Kidney capillary endothelial cell (primary cell): ENCODE measurements at places on chromosomes 13 and 19.
A peak's percentile ranks its signal among the peaks of the same experiment; 100 is the strongest.

DNA sequence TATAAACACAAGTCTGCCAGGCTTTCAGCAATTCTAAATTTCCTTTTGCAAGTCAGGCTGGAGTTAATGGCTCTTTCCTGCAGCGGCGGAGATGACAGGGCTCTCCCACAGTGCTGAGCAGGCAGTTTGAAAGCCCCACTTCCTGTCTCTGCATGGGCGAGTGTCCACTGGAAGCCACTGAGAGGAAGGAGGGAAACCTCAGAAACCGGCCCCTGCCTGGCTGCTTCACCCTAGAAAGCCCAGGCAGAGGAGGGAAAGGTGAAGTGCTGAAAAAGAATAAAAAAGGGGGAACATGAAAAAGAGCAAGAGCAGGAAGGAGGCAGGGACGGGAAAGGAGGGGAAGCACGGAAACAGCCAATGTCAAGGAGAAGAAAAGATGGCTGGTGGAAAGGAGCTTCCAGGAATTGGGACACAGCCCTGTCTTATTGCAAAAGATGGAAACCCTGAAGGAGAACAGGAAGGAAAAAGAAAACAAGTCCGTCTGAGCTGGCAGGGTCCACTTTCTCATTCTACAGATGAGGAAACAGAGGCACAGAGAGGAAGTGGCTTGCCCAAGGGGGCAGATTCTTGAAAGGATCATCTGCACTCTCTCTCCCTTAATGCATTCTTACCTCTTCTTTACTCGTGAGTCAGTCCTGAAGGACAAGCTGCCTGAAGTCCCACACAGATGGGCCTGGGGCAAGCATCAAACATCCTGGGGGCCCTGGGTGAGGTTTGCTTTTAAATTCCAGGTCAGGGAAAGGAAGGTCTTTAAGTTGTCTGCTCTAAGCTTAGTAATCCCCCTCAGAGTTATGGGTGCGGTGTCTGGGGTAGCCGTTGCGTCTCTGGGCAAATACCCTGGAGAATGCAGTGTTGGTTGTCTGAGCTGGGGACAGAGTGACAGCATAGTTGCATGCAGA is 38.8 kb upstream of the ALOX5AP start:
- DNase-seq: no peak

DNA sequence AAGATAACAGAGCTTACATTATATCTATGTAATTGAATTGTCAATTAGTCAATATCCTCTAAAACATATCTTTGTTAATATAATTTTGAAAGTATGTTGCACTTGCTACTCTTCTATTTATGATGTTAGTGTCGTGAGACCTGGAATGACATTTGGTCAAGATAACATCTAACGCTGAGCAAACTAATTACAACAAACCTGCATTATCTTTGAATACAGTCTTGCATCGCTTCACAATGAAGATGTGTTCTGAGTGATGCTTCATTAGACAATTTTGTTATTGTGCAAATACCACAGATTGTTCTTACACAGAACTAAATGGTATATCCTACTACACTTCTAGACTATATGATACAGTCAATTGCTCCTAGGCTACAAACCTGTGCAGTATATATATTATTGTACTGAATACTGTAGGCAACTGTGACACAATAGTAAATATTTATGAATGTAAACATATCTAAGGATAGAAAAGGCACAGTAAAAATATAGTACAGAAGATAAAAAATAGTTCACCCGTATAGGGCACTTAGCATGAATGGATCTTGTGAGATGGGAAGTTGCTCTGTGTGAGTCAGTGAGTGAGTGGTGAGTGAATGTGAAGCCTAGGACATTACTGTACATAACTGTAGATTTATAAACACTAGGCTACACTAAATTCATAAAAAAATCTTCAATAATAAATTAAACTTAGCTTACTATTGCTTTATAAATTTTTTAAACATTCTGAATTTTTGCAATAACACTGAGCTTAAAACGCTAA is 1773.8 kb downstream of the PCDH9 start:
- DNase-seq: no peak

DNA sequence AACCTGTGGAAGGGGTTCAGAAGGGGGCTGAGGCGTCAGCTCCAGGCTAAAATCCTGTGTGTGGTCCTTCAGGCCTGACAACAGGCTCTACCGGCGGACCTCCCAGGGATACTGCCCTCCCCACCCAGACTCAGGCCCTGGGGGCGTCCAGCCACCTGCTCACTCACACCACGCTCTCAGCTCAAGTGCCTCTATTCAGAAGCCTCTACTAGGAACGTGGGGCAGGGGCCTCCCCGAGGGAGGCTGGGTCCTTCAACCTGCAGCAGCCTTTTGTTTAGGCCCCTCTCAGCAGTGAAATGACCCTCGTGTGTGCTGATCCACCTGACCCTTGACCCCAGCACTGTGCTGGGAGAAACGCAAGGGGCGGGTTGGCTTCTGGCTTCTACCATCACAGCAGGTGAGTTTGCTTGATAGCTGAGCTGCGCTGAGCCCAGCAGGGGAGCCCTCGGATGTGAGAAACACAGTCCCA is 10.6 kb downstream of the PLPP2 start:
- DNase-seq: no peak

GRCh38 chr19:54573330-54573872 is at the start of gene LILRA2:
TSS of gene LILRA2 (plus strand) at chr19:54573790. CDS start at chr19:54573879, 89 bp downstream.
- DNase-seq: no peak

- no peak for DNase-seq
Observed at GRCh38 chr19:7328647-7329046, 20.1 kb upstream of the ARHGEF18 start.

- no peak for DNase-seq
Observed at GRCh38 chr13:114249077-114249476, 14.4 kb downstream of the CDC16 start.

- peak; percentile 50 for DNase-seq
Observed at GRCh38 chr13:80339912-80340650, 845 bp downstream of the SPRY2 start.

GRCh38 chr13:40477623-40478608 is 188.5 kb downstream of the FOXO1 start:
- peak; percentile 58 for DNase-seq

GRCh38 chr13:98792321-98792720 is 39.8 kb upstream of the SLC15A1 start:
- no peak for DNase-seq

DNA sequence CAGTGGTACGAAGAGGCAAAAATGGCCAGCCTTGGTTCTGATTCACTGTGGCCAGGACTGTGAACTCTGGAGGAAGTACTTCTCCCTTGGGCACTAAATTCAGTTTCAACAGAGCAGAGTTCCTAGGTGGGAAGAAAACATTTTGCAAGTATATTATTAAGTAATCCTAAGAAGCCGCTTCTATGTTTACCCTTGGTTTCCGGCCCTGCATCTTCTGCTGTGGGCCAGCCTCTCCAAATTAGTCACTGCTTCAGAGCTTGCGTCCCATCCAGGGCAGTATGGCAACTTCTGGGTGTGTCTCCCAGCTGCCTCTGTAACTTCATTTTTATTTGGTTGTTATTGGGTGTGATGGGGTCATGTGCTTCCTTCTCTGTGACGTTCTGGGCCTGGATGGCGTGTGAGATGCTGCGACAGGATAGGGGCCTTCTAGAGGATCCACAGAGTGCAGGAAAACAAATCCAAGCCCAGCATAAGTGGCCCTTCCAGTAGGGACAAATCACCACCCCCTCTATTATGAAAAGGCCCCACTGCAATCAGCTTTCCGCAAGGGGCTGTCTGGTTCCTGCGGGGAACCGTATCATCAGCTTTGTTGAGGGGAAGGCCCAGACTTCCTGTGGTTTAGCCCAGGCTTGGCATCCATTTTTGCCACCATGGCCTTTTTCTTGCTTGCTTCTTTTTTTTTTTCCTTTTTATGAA is 55.1 kb upstream of the C1QTNF9 start:
- DNase-seq: no peak

DNA sequence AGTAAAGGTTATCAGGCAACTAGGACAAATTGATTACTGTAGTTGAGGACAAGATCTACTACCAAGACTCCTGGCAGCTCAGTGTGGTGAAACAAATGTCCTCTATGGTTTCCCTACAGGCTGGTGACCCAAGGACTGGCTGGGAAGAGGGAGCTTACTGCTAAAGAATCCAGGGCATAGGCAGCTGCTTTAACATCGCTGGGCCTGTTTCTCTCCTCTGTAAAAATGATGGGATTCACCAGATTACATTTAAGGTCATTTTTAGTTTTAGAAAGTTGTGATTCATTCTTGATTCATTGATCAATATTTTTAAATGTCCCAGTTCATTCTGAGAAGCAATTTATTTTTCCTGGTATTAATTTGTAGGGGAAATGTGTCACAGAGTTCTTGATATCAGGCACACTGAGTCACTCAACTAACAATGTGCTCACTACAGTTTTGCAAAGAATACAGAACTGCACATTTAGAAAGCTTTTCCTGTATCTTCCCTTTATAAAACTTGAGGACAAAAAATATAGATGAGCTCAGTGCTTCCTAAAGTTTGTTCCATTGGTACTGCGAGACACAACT is 19.6 kb upstream of the FAM124A start:
- peak; percentile 82 for DNase-seq
